Caki2 (cell line): ENCODE measurements at places on chromosomes 5 and 9.

DNA sequence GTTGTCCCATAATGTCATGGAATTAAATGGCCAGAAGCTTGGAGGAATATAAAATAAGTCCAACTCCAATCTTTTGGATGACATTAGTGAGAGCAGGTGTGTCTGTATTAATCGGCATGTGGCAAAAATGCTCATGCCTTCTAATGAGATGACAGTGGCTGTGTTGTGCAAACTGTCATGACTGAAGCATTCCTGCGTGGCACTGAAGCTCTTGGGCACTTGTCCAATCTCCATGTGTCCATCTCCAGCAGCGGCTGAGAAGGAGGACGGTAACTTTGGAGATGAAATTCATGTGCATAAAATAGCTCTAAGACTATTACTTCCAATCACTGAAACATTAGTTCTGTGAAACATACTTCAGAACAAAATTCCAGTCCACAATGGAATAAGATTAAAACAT is 697.5 kb upstream of the GRAMD2B start:
- DNase-seq: no peak

DNA sequence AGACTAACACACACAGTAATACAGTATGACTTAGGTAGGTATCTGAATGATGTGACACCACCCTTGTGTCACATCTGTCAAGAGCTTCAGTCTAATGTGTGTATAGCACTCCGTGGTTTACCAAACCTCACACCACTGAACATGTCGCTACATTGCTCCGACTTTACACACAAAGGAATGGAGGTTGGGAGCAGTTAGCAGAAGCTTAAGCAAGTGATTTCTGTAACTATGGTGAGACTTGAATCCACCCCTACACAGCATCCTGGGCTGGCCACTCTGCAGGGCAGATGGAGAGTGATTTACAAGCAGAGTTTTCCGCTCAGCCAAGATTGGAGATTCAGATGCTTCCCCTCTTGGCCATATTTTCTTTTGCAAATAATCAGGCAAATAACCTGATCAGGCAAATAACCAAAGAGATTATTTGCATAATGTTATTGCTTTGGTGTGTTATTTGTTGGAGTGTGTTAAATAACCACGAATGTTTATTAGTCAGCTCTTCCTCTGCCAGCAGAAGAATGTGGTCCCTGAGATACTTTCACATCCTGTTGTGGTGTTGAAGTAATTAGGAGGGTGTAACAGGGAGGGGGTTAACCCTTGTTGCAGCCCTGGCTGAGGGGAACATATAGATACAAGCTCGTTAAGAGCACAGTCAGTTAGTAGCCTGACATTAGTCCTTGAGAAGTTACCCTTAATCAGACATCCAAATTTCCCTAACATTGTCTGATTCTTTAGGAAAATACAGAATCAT is 92.8 kb downstream of the SNX18 start:
- DNase-seq: no peak

GRCh38 chr9:134863306-134863902 is 17.2 kb upstream of the FCN2 start:
- DNase-seq: no peak

DNA sequence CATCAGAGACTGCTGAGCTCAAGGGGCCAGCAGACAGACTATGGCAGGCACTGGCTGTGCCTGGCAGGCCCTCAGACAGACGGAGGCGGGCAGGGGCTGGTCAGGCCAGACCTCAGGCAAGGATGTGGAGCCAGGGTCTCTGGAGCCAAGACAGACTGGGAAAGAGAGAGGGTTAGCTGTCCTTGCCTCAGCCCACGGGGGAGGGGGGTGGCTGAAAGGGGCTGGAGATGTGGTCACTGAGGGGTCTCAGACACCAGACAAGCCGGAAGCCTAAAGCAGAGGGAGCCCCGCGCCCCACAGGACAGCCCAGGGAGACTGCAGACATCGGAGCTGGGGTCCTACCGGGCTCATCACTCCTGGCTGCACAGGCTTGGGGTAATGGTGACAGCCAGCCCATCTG is 141.2 kb upstream of the FOXD4L5 start:
- DNase-seq: no peak

- DNase-seq: no peak
These were observed 5.0 kb upstream of the SET start for GRCh38 chr9:128684065-128684324.

DNA sequence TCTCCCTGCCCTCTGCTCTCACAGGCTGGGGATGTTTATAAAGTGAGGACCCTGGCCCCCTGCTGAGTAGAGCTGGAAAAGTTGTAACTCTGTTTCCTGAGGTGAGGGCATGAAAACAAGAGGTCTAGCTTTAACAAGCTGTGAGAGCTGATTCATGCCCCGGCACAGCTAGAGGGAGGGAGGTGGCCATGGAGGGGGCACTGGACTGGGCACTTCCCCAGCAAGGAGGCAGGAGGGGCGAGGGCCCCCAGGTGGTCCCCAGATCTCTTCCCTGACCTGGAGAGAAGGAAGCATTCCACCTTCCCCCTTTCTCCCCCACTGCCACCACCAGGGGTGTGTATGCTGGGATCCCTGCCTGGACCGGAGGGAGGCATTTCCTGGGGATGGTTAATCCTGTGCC is at the start of gene MSMP:
MSMP (minus strand) TSS at position 13 of the 400 bp plus-strand sequence. CDS start 147 bp downstream, outside the sequence.
- DNase-seq: no peak

GRCh38 chr5:149445739-149446369 is 66.8 kb upstream of the IL17B start:
- DNase-seq: peak; percentile 96

DNA sequence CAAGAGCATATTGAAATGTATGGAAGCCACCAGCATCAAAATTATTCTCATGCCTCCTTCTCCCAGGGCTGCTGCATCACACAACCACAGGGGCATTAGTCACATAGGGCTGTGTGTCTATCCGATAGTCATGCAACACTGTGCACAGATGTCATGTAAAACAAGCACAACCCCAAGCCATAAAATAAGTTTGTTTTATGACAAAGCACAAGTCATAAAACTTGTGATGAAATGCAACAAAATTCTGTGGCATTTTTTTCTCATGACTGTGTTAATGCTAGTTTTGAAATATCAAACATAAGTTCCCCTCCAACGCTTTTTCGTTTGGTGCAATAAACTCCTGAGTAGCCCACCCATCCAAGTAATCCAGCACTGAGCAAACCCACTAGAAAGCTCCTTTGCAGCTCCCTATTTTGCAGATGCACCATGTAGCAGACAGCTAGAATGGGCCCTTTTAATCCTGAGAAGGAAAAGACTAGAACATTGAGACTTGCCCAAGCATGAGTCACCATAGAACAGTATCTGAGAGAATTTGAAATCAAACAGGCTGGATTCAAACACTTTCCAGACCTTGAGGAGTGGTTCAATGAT is 93.3 kb upstream of the ZNF366 start:
- DNase-seq: peak; percentile 66

GRCh38 chr9:137325124-137325523 is 23.1 kb upstream of the NRARP start:
- DNase-seq: no peak

GRCh38 chr5:145738227-145738626 is 96.9 kb downstream of the PRELID2 start:
- no peak for DNase-seq

- no peak for DNase-seq
These were observed 53.1 kb downstream of the NXNL2 start for GRCh38 chr9:88587885-88588649.

DNA sequence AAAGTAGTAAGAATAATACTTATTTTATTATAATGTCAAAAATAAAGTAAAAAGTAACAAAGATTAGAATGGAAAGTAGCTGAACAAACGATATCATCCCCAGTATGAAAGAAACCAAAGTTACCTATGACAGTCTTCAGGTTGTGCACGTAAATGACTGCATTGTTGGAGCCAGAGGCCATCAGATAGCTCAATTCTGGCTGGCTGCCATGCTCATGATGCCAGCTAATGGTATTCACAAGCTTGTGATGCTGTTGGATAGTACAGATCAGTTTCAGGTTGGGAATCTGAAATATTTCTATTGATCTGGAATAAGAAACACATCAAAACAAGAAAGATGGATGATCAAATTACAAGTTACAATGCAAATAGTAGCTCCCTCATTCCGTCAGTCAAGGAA is 21.1 kb downstream of the GEMIN5 start:
- DNase-seq: no peak

DNA sequence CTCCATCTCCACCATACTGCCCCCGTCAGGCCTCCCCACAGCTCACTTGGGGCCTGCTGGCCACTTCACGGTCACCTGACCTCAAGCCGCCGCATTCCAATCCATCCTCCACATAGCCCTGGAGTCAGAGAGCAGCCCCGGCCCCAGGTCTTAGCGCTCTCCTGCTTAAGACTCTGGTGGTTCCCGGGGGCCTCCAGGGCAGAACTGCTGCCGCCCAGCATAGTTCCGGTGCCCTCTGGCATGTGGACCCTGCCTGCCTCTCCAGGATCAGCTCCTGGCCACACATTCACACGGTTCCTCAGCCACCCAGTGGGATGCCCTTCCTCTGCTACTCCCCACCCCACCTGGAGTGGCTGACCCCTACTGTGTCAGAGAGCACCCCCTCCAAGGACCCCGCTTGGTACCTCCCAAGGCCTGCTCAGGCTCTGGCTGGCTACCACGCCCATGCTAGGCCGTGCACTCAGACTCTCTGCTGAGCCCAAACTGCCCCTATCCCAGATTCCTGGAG is 8.7 kb downstream of the PHYKPL start:
- DNase-seq: no peak

- peak; percentile 37 for DNase-seq
These were observed 139.8 kb upstream of the RPS23 start for GRCh38 chr5:82417776-82418607.

GRCh38 chr9:21624675-21625644 is 142.8 kb upstream of the IFNE start:
- DNase-seq: no peak

DNA sequence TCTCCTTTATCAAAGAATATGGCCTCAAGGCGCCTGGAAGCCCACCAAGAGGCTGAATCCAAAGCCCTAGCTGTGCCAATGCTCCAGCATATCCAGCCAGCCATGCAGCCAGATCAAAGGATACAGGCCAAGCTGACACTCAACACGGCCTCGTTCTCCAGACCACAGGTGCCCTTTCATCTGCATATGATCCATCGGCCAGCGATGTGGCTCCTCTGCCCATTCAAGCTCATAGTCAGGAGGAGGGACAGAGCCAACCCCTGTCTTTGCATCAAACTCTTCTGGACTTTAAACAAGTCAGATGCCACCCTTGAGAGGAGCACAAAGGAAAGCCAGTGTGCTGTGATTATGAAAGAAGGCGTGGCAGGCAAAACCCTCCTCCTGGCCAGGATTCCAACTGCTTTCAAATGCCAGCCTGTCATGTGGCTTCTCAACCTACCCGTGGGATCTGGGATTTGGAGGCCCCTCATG is 42.5 kb downstream of the ADAM19 start:
- no peak for DNase-seq

DNA sequence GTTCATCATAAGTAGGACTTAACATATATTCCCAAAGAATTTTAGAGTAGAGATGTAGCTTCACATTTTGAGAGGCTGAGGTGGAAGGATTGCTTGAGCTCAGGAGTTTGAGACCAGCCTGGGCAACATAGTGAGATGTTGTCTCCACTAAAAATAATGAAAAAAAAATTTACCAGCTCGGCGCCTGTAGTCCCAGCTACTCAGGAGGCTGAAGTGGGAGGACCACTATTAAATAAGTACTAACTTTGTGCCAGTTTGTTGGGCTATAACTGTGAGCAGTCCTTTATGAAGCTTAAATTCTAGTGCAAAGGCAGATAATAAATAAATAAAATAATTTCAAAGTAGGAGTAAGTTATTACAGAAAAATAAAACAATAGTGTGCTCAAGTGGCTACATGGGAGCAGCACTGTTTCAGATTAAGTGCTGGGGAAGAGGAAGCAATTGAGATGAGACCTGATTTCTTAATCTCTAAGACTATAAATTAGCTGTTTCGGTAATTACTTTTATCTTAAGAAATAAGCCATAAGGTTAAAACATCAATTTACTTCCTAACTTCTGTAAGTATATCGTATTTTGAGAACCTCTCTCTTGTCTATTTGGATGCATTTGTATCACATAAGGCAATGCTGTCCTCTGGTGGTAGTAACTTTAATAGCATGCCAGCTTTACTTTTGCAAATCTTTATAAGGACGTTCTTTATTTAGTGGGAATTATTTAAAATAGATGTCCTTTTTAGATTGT is 98.9 kb downstream of the CSNK1G3 start:
- peak; percentile 31 for DNase-seq

- no peak for DNase-seq
These were observed 153.2 kb downstream of the TARS1 start for GRCh38 chr5:33594006-33594405.

- DNase-seq: no peak
These were observed 12.1 kb upstream of the SMAD5 start for GRCh38 chr5:136120529-136120928.

- DNase-seq: no peak
These were observed 181.8 kb upstream of the PITX1 start for GRCh38 chr5:135215617-135216470.

GRCh38 chr9:107340920-107341632 is 58.0 kb downstream of the RAD23B start:
- peak; percentile 53 for DNase-seq

DNA sequence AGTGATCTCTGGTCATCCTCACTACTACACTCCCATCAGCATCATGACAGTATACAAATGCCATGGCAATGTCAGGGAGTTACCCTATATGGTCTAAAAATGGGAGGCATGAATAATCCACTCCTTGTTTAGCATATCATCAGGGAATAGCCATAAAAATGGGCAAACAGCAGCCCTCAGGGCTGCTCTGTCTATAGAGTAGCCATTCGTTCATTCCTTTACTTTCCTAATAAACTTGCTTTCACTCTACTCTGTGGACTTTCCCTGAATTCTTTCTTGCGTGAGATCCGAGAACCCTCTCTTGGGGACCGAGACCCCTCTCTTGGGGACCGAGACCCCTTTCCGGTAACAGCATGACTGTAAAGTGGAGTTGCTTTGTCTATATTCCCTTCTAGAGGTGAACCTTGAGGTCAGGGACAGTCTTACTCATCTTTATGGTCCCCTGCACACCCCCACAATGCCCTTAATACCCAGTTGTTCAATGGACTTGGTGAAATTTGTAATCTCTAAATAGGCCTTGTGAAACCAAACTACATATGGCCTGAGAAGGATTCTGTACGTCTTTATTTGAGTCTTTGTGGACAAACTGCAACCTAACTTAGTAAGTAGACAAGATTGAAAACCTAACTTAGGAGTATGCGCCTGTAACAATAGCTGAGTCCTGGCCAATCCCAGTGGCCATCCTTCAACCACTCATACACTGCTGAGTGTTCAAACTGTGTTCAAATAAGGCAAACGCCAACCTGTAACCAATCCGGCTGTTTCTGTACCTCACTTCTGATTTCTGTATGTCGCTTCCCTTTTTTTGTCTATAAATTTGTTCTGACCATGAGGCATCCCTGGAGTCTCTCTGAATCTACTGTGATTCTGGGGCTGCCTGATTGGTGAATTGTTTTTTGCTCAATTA is 32.3 kb upstream of the UBTD2 start:
- DNase-seq: no peak

DNA sequence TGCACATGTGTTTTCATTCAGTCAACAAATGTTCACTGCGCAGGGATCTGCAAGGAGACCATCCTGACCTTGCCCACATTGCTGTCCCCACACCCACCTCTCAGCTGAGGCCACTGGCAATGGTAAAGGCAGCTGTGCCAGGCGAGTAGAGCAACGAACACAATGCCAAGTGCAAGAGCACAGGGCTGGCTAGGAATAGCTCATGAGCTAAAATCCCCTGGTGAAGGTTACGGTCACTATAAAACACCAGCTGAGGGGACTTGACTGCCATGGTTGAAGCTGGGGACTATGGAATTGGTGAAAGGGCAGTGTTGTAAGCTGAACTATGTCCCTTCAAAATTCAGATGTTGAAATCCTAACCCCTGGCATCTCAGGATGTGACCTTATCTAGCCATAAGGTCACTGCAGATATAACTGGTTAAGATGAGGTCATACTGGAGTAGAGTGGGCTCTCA is 96.1 kb downstream of the OTULIN start:
- DNase-seq: no peak
